ENCODE measurements at places on chromosomes 16 and 17.

- DNase-seq = no peak
These were observed 1.2 kb downstream of the EVI2A start for GRCh38 chr17:31320241-31320640.

DNA sequence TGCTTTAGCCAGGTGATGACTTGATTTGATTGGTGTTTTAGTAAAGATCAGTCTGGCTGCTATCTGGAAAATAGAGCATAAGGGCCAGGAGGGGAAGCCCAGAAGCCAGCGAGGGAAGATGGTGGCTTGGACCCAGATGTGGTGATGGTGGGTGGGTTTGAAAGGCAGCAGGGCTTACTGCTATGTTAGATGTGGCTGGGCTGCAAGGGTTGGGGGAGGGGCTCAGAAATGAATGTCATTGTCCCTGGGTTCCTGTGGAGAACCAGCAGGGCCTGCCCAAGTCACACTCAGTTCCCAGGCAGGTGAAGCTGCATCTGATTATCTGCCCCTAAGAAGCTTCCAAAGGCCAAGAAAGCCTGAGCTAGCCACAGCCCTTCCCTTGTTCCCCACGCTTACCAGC, 71.7 kb upstream of the BRD7 start:
- no peak for DNase-seq

- no peak for DNase-seq
These were observed 98.0 kb upstream of the KIF2B start for GRCh38 chr17:53724726-53725125.

DNA sequence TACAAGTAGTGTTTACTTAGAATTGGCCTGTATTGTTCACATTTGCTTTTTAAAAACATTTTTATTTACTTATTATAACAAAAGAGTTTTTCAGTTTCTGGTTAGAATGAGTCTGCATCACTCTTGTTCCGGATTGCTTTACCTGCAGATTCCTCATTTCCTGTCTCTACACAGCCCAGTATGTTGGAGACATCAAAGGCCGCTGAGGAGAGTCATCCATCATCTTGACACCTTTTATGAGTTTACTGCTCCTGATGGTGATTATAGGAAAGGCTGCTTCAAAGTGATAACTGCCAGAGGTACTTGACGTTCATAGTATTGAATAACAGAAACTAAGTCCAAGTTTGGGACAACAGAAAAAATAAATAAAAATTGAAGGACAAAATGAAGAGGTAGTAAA, 490.5 kb upstream of the CA10 start:
- DNase-seq = no peak

DNA sequence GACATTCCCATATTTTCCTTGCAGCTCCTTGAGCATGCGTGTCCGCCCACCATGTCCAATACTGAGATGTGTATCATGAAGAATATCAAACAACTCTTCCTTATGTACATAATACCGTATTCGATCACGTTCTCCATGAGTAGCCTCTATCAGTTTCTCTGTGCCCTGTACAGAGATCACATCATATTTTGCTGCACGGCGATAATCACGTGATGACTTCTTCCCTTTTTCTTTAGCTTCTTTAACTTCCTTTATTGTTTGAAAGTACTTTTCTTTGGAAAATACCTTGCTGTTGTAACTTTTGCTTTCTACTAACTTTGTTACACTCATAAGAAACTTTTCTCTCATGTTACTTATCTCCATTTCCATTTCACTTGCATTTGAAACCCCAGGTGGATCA, 6.6 kb downstream of the KRABD2 start:
- peak; percentile 73 for DNase-seq

DNA sequence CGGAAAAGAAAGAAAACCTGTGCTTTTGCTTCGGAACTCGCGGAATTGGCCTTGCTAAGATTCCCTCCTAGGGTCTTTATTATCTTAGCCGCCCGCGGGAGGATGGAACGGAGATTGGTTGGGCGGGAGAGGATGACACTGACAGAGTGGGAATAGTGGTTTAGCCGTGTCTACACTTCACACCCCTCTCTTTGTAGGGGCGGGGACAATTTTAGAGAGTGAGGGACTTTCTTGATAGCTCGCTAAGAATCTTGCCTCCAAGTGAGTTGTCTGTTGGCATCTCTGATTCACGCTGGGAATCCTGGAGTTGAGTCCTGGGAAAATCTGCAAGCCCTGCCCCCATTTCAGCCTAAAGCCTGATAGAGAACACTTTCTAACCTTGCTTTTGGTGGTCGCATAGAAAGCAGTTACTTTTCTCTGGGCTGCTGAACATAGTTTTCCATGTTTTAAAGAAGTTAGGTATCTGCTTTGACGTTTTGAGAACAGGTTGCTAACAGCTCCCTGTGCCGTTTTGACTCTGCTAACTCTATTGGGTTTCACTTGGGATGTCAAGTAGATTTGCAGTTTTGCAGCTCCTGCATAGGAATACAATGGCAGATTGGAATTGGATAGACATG, 697 bp downstream of the NOL11 start:
- peak; percentile 56 for DNase-seq

- no peak for DNase-seq
These were observed 1.6 kb downstream of the DOC2A start for GRCh38 chr16:30009085-30009862.
